Activated T-cell treated with anti-CD3 and anti-CD28 coated beads, Interleukin-2, amount 50 U/mL, for 24 hours (primary cell): ENCODE measurements at places on chromosomes 12 and 14.

DNA sequence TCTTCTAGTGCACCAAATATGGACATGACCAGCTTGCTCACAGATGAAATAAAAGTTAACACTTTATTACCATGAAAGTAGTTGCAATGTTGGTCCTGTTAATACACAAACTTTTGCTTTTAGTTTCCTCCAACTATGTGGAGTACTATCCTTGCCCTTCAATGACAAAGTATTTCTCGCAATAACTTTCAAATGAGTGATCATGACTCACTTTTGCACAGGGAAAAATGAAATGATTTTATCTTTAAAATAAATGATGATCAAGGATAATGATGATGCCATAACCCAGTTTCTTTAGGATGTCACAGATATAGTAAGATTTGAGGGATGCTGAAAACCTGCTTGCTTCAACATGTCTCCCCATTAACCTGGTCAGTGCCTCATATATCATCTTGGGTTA lies 254.0 kb upstream of the KITLG start:
- DNase-seq, result no peak

DNA sequence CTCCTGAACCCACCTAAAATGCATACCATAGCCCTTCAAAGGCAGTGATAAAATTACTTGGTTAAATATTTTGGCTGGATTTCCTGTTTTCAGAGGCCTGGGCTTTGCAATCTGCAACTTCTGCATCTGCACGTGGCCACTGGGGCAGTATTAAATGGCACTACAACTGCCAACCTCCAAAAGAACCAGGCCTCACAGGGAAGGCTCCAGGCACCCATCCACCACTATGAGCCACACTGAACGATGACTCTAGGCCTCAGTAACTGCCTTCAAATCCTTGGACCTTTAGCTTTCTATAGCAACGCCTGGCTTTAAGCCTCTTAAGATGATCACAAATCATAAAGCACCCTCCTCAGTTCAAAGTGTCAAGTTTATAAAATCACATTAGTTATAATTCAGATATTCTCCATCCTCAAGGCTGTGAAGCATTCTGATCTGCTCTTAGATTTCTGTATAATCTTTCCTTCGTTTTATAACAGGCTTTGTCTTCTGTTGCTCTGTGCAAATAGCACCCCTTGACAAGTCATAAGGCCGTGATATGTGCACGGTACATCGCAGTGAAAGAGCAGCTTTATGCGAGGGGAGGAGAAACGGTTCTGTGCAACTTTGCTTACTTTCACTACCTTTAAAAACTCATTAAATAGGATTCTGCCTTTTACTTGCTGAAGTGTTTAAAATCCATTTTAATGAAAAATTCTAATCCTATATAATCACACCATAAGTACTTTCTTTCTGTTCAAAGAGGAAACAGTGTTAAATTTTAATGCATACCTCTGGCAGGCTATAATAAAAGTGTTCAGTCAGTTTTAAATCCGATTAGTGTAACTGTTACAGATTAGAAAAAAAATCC lies 196.4 kb upstream of the G2E3 start:
- DNase-seq, result no peak

DNA sequence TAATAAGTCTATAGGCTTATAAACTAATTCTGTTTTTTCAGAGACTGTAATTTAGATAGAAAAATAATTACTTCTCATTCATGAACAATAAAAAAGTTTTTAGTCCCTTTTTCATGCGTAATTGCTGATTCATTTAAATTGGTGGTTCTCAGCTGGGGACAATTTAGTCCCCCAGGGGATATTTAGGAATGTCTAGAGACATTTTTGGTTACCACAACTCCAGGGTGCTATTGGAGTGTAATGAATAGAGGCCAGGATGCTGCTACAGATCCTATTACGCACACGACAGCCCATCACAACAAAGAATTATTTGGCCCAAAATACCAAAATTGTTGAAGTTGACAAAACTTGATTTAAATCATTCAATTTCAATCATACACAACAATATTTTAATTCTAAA lies 22.8 kb upstream of the VCPKMT start:
- DNase-seq, result no peak

GRCh38 chr12:78732481-78732880 lies 132.1 kb upstream of the SYT1 start:
- DNase-seq, result no peak

- peak; percentile 96 for DNase-seq
These were observed at the start of gene STX2 for GRCh38 chr12:130838951-130839769. TSS of gene STX2 (minus strand) at chr12:130839250. CDS start at chr12:130839099, 151 bp downstream.

DNA sequence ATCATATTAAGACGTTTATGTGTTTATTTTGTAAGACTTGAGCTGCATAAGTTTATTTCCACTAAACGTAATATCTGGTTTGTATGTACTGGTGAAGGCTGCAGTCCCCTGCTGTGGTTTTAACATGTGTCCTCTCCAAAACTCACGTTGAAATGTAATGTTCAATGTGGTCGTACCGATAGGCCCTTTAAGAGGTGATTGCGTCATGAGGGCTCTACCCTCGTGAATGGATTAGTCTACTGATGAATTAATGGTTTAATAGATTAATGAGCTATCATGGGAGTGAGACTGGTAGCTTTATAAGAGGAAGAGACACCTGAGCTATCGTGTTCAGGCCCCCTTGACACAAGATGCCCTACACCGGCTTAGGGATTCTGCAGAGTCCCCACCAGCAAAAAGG lies 14.9 kb downstream of the LRIG3 start:
- no peak for DNase-seq

GRCh38 chr12:99985129-99985570 lies 414 bp upstream of the ANKS1B start:
- DNase-seq, result no peak
